T-helper 2 cell treated with Interferon-gamma antibody and Interleukin-4, amounts not matched to agents 5 μg/mL and 100 μg/mL, for 36 hours (primary cell): ENCODE measurements at places on chromosomes 7 and 10.

GRCh38 chr7:143447466-143447865 lies 4.2 kb downstream of the TAS2R60 start:
- no peak for DNase-seq

DNA sequence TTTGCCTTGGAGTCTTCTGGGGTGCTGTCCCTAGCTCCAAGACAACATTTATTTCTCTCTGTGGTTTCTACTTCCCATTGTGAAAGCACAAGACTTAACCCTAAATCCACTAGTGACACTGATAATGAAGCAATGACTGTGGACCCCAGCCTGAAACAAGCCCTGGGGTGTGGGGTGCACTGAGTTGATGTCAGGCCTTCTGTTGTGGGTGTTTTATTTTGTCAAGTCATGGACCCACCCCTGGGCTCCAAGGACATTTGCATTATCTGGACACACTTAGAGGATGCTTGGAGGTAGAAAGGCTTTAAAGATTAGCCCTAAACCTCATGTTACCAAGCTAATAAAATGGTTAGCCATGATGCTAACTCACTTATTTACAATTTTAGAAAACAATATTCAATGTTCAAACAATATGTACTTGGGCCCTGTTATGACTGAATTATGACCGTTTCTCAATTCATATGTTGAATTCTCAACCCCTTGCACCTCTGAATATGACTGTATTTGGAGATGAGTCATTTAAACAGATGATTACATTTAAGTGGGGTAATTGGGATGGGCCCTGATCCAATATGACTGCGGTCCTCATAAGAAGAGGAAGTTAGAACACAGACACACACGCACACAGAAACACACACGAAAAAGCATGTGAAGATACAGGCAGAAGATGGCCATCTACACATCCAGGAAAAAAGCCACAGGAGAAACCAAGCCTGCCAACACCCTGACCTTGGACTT lies 137.2 kb upstream of the IGFBP3 start:
- DNase-seq = no peak

GRCh38 chr10:131574707-131575430 lies 263.3 kb upstream of the TCERG1L start:
- no peak for DNase-seq

DNA sequence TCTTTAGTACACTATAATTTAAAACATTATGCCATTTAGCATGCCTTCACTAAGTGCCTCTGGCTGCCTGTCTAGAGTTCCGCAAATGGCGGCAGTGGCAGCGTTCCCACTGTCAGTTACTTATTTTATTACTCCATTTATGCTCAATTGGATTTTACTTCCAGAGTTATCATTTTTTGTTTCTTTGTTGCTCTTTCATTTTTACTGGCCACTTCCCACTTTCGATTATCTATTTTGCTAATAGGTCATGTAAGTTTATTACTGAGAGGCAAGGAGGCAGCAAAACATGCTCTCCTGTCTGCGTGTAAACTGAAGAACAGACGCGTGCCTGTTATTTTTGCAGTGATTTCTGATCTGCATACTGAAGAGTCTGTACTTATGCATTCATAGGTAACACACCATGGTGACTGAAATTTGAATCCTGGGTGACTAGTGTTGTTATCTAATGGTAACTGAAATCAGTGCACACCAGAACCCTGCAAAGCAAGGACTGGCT lies 23.1 kb downstream of the KDM7A start:
- no peak for DNase-seq

GRCh38 chr10:102831322-102832071 lies 5.7 kb downstream of the CYP17A1 start:
- DNase-seq = no peak

DNA sequence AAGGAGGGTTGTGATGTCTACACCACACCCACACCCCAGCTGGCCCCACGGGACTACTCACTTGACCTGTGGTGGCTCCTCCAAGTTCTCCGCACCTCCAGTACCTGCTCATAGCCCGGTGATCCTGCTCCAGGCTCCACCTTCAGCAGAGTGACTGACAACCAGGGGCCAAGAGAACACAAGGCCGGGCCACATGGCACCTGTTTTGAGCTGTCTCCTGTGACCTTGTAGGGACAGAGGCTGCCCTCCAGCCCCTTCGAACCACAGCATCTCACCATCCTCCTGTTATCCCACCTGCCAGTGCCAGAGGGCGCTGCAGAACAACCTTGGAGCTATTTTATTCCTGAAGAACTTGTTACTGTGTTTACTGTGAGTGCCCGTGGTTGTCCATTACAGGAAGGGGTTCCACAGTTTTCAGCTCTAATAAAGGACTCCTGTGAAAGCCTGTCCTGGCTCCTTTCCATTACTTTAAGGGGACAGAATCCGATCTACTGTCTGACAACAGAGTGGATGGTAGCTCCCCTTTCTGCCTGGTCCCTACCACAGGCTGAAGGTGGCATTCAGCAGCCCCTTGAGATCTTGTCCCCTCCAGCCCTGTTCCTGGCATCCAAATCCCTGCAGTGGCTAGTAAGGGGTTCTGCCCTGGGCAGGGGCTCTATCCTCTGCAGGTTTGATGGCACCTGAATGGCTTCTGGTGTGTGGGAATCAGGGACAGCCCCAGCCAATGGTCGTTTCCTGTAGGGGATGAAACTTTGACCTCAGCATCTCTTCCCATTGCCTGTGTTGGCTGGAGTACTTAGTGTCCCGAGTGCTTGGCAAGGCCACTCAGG lies 50.8 kb downstream of the C10orf120 start:
- peak; percentile 5 for DNase-seq

GRCh38 chr10:62384447-62385081 lies 10.4 kb downstream of the ZNF365 start:
- no peak for DNase-seq

- no peak for DNase-seq
Measured at GRCh38 chr7:139431010-139431409, 52.5 kb downstream of the KLRG2 start.

DNA sequence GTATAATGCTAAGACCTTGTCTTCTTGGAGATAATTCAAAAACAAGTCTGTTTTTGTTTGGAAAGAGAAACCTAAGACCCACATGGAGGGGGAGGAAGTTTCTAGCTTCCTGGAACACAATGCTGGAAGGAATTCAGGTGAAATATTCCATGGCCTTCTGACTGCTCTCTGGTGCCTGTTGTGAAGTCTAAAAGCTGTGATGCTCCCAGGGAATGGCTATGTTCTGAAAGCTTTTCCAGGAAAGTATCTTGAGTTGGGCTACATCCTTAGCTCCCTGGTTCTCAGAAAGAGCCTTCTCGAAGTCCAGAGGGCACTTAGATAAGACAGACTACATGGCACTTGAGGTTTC lies 12.5 kb upstream of the PFKP start:
- DNase-seq = no peak

DNA sequence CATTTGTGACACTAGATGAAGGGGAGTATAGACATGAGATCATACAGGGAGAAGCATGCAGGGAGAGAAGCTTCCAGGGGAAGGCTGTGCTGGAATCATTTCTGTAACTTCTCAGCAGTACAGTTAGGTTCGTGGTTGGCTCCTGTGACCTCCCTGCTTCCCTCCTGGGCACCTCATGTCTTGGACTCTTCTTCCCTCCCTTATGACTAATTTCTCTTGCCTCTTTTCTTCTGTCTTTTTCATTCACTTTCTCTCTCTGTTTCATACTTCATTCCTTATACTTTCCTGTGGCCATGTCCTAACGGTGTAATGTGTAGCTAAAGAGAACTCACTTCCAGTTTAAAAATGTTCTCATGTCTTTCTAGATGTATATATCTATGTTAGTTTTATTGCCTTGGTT lies 19.1 kb upstream of the HKDC1 start:
- no peak for DNase-seq

- DNase-seq = no peak
Measured at GRCh38 chr10:71255808-71256660, 43.7 kb downstream of the UNC5B start.

DNA sequence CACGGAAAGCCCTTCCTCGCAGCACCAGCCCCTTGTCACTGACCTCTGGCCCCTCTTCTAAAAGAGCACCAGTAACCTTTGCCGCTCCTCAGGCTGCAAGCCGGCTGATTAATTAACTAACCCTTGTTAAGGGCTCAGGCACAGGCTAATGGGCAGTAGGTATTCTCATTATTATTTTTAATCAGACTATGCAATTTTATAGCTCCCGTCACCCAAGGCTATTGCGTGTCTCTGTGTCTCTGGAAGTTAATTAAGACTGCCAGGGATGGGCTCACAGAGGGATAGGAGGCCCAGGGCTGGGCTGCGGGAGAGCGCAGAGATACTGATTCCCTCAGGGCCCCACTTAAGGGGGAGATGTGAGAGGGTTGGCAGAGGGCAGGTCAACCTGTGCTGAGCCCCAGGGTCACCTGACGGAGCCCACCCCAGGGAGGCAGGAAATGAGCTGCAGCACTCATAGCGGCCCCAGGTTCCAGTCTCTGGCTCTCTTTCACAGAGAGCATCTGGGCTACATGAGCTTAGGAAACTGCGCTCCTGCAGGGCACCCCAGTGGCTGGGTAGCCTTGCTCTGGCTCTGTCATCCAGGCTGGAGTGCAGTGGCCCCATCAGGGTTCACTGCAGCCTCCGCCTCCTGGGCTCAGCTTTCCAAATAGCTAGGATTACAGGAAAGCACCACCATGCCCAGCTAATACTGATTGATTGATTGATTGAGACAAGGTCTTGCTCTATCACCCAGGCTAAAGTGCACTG lies 92.2 kb upstream of the LRRC4 start:
- DNase-seq = no peak

DNA sequence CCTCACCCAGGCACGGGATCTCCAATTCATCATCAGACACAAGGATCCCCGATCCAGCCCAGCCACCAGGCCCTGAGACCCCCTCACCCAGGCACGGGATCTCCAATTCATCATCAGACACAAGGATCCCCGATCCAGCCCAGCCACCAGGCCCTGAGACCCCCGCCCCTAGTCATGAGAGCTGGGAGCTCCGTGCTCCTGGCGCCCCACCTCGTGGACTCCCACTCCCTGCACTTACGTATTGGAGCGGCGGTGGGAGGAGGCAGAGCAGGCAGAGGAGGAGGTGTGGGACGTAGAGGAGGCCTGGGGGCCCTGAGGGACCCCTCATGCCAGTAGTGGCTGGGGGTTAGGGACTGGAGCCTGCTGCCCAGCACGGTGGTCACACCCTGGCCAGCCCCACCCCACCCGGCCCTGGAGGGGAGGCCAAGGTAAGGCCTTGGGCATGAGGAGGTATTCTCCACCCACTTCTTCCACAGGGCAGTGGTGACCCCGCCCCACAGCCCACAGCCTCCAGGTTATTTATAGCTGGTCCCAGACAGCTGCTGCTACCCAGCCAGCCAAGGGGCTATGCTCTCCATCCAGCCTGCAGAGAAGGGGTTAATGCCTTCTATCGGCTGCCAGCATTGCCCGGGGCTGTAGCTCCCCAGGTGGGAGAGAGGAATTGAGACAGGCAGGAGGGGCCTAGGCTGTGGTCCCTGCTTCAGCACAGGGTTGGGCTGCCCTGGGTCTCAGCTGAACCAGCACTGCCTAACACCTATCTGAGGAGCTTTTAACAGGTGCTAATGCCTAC lies 17.6 kb upstream of the CRHR2 start:
- DNase-seq = no peak

DNA sequence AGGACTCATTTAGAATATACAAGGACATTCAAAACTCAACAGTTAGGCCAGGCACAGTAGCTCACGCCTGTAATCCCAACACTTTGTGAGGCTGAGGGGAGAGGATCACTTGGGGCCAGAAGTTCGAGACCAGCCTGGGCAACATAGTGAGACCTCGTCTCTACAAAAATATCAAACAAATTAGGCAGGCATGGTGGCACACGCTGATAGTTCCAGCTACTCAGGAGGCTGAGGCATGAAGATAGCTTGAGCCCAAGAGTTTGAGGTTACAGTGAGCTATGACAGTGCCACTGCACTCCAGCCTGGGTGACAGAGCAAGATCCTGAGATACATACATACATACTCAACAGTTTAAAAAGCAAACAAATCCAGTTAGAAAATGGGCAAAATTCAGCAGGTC lies 44.9 kb downstream of the GNA12 start:
- no peak for DNase-seq

DNA sequence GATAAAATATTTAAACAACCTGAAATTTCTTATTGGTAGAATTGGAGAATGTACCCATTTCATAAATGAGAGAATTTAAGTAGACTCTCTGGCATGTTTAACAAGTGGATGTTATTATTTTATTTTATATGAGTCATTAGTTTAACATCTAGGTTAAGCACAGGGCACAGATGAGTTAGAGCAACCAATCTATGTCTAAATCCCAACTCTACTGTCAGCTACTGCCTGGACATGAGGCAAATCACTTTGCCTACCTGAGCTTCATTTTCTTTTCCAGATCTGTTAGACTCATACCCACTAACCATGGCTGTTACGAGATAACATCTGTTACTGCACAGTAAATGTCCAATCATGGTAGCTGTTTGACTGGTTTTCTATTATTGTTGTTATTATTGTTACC lies 251.1 kb downstream of the INHBA start:
- DNase-seq = no peak

DNA sequence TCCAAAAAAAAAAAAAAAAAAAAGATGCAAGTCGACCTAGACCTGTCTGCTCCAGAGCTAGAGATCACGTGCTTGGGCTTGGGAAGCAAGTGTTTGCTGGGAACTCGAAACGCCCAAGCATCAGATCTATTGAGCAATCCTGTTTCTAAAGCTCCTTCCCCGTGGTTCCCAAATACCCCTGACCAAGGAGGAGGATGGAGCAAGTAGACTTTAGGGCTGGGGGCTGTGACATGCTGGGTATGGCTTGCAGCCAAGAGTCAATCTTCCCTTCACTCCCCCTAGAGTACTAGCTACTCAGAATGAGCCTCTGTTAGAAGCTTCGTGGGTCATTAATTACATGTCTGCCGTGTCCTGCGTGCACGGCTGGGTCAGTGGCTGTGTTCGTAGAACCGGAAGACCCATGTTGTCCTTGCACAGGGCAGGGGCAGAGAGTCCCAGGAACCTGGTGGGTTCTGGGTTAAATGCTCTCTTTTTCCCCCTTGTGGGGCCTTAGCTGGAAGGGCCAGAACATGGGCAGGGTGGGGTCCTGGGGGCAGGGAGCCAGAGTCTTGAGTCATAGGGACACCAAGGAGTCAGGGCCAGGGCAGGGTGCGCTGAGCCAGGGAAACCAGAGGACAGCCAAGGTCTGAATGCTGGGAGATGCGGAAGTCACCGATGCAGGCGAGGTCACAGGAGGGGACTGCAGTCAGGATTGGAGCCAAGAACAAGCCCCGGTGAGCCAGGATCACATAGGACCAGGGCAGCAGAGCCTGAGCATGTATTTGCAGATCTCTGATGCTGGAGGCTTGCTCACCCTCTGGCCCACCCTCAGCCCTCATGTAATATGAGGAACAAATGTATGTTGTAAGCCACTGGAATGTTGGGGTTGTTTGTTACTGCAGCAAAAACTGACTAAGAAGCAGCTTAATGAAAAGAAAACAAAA lies 34.6 kb upstream of the TPST1 start:
- no peak for DNase-seq

GRCh38 chr10:122206471-122207065 lies 64.5 kb upstream of the BTBD16 start:
- DNase-seq = no peak

- peak; percentile 64 for DNase-seq
Measured at GRCh38 chr10:133378251-133379096, 588 bp upstream of the PAOX start.

GRCh38 chr7:47271749-47272148 lies 310.2 kb downstream of the TNS3 start:
- DNase-seq = no peak

- no peak for DNase-seq
Measured at GRCh38 chr10:17278607-17279240, 50.7 kb downstream of the VIM start.

- DNase-seq = peak; percentile 25
Measured at GRCh38 chr7:36639826-36640225, 84.5 kb downstream of the AOAH start.

GRCh38 chr10:72024596-72024995 lies 60.4 kb downstream of the CHST3 start:
- no peak for DNase-seq
